ENCODE measurements at places on chromosomes 2 and 18.

DNA sequence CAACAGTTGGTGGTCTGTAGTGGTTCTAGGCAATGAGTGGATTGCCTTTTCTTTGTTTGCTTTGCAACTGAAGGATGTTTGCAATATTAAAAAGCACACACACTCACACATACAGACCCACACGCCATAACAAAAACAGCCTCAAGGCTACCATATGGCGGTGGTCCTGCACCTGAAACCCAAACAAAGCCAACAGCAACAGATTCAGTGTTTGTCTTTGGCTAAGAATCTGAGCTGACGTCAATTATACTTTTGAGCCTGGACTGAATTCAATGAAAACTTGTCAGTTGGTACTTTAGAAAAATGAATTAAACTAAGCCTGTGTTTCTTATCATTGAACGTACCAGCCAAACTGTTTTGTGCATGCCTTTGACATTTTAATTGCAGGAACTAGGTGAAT is 65.0 kb upstream of the NYAP2 start:
- DNase-seq = peak; percentile 97

GRCh38 chr2:113240150-113240914 is 38.4 kb downstream of the PAX8 start:
- DNase-seq = peak; percentile 57

- no peak for DNase-seq
These were observed 436.0 kb downstream of the METTL4 start for GRCh38 chr18:2135309-2135708.

GRCh38 chr2:191679818-191680600 is 2.1 kb downstream of the NABP1 start:
- no peak for DNase-seq

Data from NCI-H1105 treated with DMSO at 0.1 percent for 48 hours (cell line).